ENCODE measurements at places on chromosomes 1 and 21. TPM values are rescaled to one million over a fixed set of nuclear protein-coding genes. Genes with fewer than 3 reads are reported as not detected.

GRCh38 chr1:63593303-63593885 is at the start of gene PGM1:
Gene PGM1 (plus strand): TSS chr1:63593411. CDS start chr1:63593489, 78 bp downstream.
- peak; percentile 71 for DNase-seq

DNA sequence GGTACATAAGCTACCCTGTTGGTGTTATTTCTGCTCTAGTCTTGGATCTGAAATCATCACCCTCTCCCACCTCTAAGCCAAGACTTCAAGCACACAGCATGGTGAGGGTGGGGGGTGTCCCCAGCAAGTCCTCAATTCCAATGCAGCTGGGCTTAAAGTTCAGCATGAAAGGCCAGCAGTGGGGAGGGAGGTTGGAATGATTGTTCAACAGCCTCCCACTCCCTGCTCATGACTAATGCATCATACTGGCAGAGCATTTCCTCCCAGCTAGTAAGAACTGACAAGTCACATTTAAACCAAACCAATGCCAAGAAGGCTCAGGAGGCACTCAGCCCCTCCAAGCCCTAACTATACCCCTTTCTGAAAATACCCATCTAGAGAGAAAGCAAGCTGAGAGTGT is 50.1 kb downstream of the TIAM1 start:
- DNase-seq: no peak

GRCh38 chr1:167500283-167500860 is 18.0 kb downstream of the CD247 start:
- DNase-seq: no peak

DNA sequence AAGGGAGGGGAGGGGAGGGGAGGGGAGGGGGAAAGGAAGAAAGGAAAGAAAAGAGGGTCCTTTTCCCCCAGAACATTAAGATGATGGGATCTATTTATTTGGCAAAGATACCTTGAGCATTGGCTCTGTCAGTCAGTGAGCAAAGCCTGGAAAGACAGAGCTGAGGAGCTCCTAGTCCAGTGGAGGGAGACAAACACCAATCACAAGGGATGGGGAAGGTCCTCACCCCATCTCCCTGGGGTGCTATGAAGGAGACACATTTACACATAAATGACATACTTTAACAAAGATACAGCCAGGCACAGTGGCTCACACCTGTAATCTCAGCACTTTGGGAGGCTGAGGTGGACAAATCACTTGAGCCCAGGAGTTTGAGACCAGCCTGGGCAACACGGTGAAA is 154.9 kb upstream of the TIAM1 start:
- no peak for DNase-seq

- no peak for DNase-seq
These were observed 11.5 kb upstream of the NEXN start for GRCh38 chr1:77876884-77877283.

GRCh38 chr1:160048335-160048734 is 16.5 kb upstream of the PIGM start:
- no peak for DNase-seq

GRCh38 chr1:224784265-224785039 is 145.0 kb upstream of the DNAH14 start:
- DNase-seq: no peak

ACOT7 gene
- 5.4 TPM for total RNA-seq

RPE65 gene
- not detected for total RNA-seq
